AG08395 (cell line): ENCODE measurements at places on chromosomes 2 and 18.

- no peak for DNase-seq
Observed at GRCh38 chr2:29042561-29043075, 31.7 kb downstream of the PCARE start.

- no peak for DNase-seq
Observed at GRCh38 chr2:69521747-69522146, 84.5 kb upstream of the NFU1 start.

DNA sequence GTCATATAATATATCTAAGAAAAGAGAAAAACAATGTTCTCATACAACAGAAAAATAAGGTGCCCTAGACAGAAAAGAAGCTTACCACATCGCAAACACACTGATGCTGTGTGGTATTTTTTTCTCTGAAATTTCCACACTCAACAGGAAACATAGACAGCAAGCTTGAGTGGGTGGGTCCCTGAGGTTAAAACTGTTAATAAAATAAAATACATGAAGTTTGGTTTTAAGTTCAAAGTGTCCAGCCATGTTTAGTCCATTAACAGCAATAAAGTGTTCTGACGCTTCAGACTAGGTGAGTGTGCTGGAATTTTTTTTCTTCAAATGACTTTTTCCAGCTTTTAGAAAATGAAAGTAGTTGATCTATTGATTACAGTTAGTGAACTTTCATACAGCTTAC lies 83.3 kb upstream of the EPB41L5 start:
- no peak for DNase-seq

- DNase-seq, result no peak
Observed at GRCh38 chr18:32775628-32776027, 2.8 kb upstream of the KLHL14 start.

DNA sequence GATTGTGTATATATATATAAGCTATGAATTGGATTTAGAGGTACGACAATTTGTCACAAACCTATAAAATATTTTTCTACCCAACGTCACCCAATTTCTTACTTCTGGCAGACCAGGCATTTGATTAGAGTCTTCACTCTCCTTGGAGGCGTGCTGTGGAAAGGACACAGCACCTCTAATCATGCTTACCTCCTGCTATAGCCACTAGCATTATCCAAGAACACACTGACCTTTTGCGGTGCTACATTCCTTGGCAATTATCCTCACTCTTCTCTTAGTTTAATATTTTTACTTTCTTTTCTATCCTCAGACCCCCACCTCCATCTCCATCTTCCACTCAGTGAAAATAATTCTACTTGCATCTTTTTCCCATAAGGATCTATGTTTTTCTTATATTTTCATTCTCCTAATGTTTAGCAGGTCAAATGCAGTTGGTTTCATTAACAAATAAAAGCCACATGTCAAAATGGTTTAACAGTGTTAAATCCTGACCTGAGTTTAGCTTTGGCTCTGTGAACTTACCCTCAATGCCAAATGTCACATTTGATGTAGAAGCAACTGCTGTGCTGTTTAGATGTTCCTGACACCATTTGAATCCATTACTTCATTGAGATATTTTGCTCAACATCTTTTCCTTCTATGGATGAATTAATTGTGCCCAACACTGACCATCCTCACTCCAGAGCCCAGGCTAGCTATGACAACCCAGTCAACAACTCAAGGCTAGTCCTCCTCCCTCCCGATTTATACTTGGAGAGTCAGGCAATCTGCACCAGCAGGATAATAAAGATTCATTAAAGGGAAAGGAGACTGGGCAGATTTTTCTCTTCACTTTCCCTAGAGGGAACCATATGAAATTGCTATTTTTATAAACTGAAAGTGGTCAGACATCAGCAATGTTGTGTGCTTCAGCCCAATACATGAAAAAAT lies 240.5 kb downstream of the MREG start:
- peak; percentile 55 for DNase-seq

DNA sequence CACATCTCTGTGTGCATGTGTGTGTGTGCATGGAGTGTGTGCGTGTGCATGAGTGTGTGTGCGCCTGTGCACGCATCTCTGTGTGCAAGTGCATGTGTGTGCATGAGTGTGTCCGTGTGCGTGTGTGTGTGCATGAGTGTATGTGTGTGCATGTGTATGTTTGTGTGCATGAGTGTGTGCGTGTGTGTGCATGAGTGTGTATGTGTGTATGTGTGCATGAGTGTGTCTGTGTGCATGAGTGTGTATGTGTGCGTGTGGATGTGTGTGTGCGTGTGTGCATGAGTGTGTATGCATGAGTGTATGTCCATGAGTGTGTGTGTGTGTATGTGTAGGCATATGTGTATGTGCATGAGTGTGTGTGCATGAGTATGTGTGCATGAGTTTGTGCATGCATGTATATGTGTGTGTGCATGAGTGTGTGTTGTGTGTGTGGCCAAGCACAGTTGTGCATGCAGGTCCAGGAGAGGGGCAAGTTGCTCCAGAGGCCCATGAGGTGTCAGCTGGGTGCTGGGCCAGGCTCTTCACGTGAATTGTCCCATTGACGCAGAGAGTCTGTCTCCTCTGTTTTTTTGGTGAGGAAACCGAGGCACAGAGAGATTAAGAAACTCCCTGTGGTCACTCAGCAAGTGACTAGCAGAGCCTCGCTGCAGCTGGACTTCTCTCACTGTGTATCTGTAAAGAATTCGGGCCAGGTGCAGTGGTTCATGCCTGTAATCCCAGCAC lies 75.5 kb downstream of the ASB1 start:
- no peak for DNase-seq

GRCh38 chr2:142425551-142425950 lies 294.7 kb upstream of the LRP1B start:
- DNase-seq, result no peak

DNA sequence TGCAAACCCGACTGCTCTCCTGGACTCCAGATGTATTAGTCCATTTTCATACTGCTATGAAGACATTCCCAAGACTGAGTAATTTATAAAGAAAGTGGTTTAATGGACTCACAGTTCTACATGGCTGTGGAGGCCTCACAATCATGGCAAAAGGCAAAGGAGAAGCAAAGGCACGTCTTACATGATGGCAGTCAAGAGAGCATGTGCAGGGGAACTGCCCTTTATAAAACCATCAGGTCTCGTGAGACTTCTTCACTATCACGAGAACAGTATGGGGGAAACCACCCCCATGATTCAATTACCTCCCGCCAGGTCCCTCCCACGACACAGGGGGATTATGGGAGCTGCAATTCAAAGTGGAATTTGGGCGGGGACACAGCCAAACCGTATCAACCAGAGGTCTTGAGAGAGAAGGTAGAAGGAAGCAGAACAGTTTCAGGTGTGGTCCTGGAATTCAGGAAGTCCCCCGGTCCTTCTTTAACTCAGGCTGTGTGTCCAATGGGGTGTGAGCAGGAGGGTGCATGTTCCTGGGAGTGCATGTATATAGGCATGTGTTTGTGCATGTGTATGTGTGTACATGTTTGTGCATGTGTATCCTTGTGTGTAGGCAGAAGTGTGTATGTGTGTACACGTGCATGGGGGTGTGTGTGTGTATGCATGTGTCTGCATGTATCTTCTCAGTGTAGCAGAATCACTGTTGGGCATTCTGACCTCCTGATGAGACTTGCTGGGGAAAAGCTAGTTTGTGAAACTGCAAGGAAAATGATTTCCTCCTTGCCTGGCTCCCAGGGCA lies 46.2 kb downstream of the GREB1 start:
- no peak for DNase-seq

DNA sequence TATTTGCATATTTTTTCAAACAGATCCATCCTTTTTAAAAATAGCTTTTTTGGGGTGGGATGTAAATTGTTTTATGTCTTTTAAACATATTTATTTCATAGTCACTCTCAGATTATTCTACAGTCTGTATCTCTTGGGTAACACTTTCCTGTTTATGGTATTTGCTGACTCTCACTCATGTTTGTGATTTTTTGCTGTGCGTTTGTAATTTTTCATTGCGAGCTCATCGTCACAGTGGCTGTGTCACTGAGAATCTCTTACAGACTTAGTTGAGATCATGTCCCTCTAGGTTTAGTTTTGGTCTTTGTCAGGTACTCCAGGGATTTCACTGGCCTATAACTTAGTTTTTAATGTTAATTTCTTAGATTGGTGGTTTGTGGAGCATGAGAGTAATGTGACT lies 73.5 kb upstream of the HS6ST1 start:
- no peak for DNase-seq

DNA sequence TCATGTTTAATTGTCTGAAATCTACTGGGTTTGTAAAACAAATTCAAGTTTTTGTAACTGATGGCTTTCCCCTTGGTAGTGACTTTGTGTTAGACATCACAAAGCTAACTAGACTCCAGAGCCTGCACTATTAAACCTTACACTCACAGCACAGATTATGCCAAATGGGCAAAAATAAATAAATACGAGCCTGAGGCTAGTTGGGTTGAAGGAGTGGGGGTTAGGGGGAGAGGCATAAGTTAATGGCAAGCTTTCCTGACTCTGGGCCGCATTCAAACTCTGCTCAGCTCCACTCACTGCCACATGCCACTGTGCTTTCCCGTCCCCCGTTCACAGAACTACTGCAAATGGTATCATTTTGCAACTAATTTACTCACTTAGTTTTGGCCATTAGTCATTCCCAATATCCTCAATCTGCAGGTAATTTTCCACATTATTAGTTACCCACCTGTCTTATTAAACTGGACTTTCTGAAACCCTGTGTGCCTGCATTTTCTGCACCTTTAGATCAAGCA lies 1079.9 kb upstream of the PIK3C3 start:
- no peak for DNase-seq
